Ureter (tissue), 1 donor: ENCODE measurements at places on chromosomes 5 and 9. TPM values are rescaled to one million over a fixed set of nuclear protein-coding genes. Genes with fewer than 3 reads are reported as not detected.

GRCh38 chr5:68214482-68215207 lies 911 bp upstream of the PIK3R1 start:
- no peak for DNase-seq

- DNase-seq = peak; percentile 30
Measured at GRCh38 chr9:133728856-133729616, 9.1 kb downstream of the SARDH start.

MCTP1 gene
- 35.8 TPM for total RNA-seq

PCDHGA4 gene
- 4.2 TPM for total RNA-seq

DNA sequence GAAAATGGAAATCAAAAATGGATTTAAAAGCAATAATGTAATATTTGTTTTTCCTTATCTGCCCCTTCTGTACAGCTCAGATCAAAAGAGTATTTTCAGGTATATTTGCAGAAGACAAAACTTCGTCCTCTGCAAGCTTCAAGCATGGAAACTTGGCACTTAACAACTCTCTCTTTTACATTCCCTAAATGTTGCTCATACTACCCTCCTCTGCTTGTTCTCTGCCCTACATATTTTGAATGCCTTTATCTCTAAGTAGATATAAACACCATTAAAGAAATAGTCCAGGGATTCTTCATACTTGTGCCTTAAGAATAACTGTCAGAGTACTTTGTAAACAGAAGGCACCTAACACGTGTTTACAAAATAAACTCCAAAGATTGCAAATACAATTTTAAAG lies 19.2 kb upstream of the SMC2 start:
- DNase-seq = no peak

DNA sequence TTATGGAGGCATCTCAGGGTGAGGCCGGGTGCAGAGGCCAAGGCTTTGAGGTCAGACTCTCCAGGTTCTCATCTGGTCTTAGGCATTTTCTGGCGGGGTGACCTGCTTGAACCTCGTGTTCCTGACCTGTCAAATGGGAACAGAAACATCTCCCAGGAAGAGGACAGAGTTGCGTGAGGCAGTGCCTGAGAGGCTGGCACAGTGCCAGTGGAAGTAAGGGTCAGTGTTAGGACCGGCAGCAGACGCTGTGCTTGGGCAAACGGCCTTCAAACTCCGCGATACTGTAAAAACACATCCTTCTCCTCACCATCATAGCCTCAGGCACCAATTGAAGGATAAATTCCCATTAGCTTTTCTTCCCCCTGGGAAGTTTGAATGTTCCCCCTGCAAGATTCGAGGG lies 55.6 kb upstream of the FCN2 start:
- DNase-seq = no peak

DNA sequence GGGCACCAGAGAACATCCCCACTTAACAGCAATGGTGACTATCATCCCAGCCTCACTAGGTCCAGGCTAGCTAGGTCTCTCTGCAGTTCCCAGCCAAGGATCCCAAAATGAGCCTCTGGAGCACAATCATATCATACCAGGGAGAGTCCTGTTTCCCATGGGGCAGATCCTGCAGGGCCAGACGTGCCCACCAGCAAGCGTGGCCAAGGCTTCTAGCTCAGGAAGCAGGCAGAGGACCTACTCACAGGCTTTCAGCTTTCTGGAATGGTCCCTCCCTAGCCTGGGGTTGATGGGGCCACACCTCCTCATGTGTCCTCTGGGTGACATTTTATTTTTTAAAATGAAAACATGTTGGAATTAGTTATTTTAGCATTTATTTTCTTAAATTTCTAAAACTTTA lies 45.7 kb upstream of the PITX1 start:
- DNase-seq = no peak
